ENCODE measurements at places on chromosomes 4 and X.
A peak's percentile ranks its signal among the peaks of the same experiment; 100 is the strongest.

DNA sequence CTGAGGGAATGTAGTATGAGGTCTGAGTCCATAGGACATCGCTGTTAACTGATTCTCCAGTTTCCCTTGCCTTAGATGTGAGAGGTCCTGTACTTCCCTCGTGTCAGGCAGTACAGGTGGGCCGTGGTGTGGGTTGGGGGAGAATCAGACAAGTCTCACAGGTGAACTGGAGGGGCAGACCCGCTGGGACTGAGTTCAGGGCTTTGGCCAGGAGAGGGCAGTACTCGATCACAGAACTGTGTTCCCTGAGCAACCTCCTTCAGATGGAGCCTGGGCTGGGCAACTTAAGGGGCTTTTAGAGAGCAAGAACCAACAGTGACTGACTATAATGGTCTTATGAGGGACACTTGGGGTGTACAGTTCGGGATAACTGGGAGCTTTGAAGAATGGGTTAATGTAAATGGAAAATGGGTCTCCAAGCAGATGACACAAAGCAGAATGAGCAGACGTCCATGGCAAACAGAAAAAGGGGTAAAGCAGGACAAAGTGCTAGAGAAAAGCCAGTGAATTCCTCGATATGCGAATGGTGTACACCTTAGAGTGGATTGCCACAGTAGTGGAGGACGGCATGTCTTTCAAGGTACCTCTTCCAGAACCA lies 83.6 kb downstream of the CCNG2 start:
- peak; percentile 53 for DNase-seq

DNA sequence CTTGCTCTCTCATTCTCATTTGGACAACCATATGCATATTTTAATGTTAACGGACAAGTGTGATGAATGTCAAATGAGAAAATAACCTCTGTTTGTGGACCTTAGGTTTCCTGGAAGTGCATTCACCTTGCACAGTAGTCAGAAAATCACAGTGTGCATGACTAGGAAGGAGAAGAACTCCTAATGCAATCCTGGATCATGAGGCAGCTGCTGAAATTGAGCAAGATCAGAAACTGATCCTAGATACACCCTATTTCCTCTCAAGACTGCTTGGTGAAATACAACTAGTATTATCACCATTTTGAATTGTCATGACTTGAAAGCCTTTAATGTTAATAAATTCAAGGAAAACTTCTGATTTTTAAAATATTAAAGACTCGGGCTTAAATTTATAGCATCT lies 1148.9 kb downstream of the STIM2 start:
- no peak for DNase-seq

GRCh38 chrX:34744521-34744920 lies 87.4 kb upstream of the TMEM47 start:
- DNase-seq, result no peak

DNA sequence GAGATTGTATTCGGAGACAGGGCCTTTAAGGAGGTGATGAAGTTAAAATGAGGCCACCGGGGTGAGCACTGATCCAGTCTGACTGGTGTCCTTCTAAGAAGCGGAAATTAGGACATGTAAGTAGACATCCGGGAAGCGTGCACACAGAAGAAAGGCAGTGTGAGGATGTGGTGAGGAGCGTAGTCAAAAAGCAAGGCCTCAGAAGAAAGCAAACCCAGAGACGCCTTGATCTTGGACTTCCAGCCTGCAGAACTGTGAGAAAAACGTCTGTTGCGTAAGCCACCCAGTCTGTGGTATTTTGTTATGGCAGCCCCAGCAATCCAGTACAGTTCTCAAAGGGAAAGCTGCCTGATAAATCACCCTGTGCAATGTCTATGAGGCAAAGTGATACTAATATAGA lies 153.5 kb downstream of the KCNIP4 start:
- no peak for DNase-seq

- no peak for DNase-seq
These were observed 54.8 kb downstream of the ZFX start for GRCh38 chrX:24204331-24204730.

DNA sequence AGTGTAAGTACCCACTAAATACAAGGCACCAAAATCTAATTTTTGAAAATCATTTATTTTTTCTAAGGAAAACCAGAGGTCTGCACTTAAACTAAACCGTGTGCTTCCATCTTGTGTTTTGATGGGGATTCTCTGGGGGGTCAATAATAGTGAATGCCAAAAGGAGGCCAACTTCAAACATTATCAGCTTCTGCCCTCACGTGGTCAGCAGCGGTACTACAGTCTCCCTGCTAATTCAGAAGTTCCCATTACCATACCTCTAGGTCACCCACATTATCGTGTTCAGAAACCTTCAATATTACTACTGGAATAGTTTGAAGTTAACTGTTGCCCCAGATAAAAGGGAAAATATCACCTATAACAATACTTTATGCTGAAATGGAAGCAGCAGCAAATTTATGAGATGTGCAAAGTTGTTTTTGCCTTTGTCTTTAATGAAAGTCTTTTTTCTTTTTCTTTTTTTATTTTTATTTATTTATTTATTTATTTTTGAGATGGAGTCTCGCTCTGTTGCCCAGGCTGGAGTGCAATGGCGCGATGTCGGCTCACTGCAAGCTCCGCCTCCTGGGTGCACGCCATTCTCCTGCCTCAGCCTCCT lies 17.3 kb downstream of the CTPS2 start:
- peak; percentile 40 for DNase-seq
